ENCODE measurements at places on chromosomes 4 and X.

DNA sequence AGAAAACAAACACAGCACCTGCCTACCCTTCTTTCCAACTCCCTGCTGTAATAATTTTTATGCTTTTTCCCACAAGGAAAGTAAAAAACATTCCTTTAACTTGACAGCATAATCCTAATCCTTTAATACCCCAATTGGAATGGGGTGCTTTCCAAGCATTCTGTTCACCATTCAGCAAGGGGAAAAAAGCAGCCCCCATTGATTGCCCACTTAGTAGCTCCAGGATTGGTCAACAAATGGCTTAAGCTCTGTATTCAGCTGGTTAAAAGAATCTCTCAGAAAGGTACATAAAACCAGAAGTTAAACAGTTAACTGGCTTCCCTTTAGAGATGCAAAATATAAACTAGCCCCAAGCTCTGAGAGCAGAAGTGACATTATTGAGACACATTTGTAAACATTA, 194.8 kb upstream of the ATOH1 start:
- DNase-seq = no peak

GRCh38 chr4:102321260-102321995, 23.9 kb downstream of the SLC39A8 start:
- DNase-seq = no peak

DNA sequence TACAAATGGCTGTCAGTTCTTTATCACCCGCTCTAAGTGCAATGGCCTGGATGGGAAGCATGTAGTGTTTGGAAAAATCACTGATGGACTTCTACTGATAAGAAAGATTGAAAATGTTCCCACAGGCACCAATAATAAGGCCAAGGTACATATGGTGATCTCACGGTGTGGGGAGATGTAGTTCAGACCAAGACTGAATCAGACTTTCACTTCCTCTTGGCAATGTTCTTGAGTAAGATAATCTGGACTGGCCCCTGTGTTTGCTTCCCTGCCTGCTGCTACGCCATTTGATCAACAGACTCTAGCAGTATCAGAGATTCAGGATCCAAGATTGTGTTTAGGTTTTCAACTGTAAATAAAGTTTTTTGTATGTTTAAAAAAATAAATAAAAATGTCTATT, 682.2 kb upstream of the AMOT start:
- no peak for DNase-seq

- no peak for DNase-seq
These were observed 727.6 kb downstream of the TRAM1L1 start for GRCh38 chr4:116357758-116358157.

DNA sequence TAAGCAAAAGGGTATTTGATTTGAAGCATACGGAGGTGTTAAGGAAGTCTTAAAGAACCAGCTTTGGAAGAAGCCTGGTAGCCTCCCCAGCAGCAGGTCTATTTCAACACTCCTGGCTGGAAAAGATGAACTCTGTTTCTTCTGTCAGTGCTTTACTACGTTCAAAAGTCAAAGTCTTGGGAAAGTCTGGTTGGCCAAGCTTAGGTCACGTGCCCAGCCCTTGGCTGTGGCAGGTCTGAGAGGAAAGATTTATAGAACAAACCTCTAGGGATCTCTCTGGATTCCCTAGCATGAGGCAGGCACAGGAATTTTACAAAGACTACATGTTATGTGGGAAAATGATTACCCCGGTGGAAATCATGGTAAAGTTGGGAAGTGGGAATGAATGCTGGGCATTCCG, 8.6 kb upstream of the ARHGAP10 start:
- DNase-seq = no peak

DNA sequence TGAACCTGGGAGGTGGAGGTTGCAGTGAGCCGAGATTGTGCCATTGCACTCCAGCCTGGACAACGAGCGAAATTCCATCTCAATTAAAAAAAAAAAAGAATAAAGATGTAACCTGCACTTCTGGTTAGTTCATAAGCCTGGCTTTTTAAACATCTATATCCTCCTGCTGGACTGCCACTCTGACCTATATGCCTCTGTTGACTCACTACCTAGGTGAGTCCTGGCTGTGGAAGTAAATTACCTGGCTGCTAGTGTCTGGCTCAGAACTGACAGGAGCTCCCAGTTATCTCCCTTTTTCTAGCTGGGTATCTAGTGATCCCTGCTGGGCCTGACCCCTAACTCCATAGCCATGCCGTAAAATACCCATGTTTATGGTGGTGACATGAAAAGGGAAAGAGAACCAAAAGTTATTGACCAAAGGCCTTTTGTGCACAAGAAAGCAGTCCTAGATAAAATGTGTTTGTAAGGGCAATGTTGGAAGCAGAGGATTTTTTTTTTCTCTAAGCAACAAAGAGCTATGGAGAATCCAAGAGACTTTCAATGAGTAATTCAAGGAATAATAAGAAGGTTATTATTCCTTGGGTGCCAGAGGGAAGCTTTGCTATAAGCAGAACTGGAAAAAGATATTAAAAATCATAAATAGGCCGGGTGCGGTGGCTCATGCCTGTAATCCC, 10.4 kb upstream of the G3BP2 start:
- no peak for DNase-seq

GRCh38 chr4:157775971-157776370, 396.9 kb downstream of the GASK1B start:
- no peak for DNase-seq

DNA sequence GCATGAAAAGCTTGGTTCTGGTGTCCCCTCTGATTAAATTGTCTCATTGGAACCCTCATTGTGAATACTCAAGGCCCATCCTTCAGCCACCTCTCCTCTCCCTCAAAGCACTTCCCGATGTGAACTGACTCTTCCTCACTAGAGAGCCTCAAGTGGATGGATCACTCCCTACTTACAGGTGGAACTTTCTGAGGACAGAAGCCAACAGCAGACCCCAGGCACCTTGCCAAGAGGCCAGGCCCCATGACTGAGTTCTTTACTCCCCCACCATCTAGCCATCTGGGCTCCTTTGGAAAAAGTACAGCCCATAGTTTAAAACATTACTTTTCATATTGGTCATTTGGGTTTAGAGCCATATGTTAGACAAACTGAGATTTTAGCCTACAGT, 224.1 kb downstream of the SHROOM3 start:
- DNase-seq = no peak

- no peak for DNase-seq
These were observed 264.2 kb upstream of the ETNPPL start for GRCh38 chr4:109027016-109027500.

Measured in activated CD4-positive, alpha-beta T cell treated with anti-CD3 and anti-CD28 coated beads, Interleukin-2, Interleukin-6, amounts not matched to agents 100 ng/mL and 50 ng/mL, durations not matched to agents 16 hours and 8 hours (primary cell).